ENCODE measurements at places on chromosomes 5 and 9.

GRCh38 chr5:135253601-135254178 is 145.3 kb downstream of the MACROH2A1 start:
- no peak for DNase-seq

DNA sequence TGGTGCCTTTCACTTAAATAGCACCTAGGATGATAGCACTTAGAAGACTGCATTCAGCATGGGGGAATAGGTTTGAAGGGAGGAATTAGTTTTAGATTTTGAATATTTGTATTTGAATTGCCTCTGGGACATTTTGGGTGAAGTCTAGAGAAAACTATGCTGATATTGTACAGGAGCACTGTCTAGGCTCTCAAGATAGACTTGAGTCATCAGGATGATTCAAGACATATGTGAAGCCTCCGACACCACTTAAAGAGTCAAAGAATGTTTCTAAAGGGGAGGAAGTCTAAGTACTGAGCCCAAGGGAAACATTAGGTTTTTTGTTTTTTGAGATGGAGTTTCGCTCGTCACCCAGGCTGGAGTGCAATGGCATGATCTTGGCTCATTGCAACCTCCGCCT is 63.9 kb upstream of the CCDC180 start:
- no peak for DNase-seq

DNA sequence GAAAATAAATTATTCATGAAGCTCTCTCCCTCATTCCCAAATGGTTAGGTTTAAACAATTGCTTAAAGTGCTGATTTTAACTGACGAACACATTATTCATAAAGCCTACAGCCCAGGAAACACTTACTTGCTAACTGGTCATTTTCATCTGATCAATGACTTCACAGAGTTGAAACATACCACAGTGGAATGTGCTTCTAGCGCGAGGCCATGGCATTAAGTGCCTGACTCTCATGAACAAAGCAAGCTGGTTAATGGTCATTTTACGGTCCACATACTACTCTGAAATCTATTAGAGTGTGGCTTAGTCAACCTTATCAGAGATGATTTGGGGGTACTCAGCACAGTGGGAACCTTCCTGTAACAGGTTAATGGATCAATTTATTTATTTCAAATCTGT is 114.6 kb downstream of the MED27 start:
- no peak for DNase-seq

GRCh38 chr5:143890487-143890886 is 78.5 kb downstream of the HMHB1 start:
- DNase-seq = no peak

DNA sequence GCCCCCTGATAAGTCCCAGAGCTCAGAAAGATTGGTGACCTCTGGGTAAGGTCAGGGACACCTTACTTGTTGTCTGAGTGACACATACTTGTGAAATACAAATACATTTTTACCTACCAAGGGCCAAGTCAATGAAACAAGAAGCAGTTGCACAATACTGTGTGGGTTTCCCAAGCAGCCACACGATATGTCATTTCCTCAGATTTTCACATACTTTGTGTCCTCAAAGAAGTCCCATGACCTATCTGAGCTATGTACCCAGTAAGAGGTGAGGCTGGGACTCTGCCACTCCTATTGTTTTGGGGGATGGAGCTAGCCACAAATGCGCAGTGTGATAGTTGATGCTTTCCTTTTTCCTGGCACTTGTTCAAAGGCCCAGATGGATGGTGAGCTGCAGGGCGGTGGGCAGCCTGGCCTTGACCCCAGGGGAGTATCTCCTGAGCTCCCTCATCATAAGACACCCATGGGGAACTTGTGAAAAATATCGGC is 4.8 kb upstream of the SLC25A51 start:
- peak; percentile 42 for DNase-seq

GRCh38 chr5:13985731-13986418 is 41.4 kb upstream of the DNAH5 start:
- DNase-seq = no peak

DNA sequence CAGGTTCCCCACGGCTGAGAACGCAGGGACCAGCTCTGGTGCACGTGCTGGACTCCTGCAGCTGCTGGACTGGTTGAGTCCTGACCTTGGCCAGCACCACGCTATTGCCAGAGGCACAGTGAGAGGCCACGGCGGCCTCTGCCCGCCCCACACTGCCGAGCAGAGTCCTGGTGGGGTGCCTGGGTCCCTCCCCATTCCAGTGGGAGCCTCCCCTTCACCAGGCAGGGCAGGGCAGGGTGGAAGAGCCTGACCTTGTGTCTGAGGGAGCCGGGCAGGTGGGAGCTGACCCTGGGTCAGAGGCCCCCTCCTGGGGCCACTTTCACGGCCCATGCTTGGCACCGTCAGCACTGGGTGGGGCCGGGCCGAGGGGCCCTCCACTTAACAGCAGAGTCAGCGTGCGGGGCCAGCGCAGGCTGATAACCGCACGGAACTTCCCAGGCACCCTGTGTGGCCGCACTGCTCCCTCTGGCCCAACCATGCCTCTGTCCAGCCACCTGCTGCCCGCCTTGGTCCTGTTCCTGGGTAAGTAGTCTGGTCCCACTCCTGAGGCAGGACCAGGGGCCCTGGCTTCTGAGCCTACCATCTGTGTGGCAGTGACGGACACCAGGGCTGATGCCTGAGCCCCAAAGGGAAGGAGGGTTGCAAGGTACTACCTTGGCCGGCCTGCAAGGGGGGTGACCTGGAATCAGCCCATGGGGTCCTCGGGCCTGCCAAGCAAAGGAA is at the start of gene MAMDC4:
Gene MAMDC4 (plus strand): TSS at position 406 of the 723 bp plus-strand sequence. CDS start 71 bp downstream, at position 477.
- no peak for DNase-seq

DNA sequence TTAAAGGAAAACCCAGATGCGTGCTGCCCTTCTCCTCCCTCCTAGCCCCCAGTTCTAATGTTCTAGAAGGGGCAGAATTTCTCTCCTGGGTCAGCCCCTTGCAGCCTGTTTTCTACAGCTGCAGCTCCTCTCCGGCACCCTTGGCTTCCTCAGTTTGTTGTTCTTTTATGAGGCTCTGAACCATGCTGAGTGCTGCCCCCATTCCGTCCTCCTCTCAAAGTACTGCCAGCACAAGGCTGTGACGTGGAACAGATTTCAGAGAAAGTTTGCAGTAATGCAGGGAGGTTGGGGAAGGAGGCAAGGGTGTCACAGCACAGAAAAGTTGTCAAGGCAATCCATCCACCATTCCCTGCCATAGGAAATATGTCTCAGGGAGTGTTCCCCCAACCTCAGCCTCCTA is 63.3 kb downstream of the RGS3 start:
- DNase-seq = no peak

DNA sequence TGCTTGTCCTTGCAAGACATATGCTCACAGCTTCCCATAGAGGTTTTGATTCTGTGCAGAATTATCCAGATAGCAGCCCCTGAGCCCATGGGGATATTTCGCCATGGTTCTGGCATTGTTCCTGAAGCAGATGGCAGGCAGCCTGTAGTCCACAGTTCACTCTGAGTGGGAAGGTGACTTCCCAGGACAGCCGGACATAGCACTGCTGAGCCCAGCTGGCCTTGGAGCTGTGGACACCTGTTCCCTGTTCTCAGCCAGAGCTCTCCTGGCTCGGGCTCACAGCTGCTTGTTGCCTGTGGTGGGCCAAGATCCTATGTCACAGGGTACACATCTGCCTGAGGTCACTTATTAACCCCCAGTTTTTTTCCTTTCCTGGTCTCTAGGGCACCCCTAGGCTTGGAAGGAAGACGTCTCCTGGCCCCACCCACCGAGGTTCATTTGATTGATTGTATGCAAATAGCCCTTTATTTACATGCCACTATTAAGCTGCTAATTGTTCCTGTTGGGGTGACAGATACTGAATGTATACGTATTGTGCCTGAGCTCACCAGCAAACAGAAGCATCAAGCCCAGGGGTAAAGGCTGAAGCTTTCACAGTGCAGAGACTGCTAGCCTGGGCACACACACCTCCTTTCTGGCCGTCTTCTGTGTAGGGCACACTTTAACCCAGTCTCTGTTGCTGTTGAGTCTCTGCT is 96.6 kb upstream of the DMRT1 start:
- no peak for DNase-seq

DNA sequence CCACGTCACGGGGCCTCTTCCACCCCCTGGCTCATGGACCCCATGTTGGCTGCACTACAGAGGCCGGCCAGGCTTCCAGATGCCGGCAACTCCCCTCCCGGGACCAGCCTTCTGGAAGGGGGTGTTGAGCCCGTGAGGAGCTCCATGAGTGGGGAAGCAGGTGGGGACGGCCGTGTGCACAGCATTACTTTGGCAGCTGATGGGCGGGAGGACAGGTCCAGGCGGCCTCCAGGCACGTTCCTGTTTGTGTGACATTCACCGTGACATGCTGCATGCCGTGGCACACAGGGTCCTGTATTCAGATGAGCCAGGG is 29.1 kb upstream of the ABO start:
- DNase-seq = no peak

DNA sequence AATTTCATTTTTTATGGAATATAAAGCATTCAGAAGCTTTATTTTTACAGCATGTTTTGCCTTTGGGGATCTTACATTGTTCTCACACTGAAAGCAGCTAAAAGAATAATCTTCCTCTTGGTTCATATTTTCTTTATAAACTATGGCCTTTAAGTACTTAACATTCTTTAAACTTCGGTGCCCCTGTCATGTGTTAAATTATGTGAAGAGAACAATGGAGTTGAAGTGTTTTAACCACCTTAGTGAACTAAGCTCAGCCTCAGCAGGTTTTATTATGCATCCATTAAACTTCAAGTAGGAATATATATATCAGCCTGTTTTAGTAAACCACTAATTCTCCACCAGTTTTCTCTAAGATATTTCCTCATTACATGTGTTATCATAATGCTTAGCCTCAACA is 371.4 kb upstream of the CDH18 start:
- DNase-seq = no peak

DNA sequence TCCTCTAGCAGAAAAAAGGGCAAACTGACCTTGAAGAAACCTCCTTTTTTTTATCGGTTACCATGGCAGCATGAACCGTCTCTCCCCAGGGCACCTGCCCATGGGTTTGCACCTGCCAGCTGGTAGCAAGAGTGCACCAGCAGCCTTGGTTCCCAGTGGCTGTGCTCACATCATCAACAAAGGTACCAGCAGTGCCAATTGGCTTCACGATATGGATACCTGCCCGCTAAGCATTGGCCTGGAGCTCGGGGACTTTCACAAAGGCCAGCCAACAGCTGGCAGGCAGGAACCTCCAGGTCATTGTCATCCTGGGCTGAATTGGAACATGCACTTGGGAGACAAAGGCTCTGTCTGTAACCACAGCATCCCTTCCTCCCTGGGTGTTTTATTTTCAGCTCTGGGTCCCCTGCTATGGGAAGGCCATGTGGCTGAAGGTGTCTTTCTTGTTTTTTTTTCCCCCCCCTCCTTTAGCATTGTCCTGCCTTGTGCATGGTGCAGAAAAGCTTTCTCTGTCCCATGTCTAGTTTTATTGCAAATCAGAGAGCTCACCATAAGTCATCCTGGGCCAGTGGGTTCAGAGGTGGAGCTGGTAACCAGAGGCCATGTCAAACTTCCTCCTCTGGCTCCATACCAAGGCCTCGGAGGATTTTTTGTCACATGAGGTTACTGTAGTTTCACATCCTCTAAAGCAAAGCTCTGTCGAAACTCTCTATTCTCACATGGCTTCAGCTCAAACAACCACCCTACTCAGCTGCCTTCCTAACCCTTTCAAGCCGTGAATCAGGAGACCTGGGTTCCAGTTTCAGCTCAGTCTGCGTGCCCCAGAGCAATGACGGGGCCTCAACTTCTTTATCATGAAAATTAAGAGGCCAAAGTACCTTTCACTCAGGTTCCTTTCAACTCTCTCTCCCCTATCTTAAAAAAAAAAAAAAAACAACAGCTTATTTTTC is 145.5 kb upstream of the MAP3K1 start:
- DNase-seq = peak; percentile 58

DNA sequence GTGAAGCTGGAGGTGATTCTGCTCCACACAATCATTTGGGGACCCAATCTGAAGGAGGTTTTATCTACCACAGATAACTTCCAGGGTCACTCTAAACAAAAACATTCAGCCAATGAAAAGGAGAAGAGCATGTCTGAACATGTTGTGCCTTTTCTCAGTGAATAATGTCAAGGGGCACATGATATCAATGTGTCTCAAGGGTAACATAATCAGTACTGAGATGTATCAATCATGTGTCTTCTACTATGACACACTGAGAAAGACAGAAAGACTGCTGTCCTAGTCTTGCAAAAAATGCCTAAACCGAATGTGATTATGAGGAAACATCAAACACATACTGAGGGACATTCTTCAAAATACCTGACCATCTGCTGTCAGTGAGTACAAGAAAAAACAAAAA is 25.4 kb upstream of the RASA1 start:
- no peak for DNase-seq

DNA sequence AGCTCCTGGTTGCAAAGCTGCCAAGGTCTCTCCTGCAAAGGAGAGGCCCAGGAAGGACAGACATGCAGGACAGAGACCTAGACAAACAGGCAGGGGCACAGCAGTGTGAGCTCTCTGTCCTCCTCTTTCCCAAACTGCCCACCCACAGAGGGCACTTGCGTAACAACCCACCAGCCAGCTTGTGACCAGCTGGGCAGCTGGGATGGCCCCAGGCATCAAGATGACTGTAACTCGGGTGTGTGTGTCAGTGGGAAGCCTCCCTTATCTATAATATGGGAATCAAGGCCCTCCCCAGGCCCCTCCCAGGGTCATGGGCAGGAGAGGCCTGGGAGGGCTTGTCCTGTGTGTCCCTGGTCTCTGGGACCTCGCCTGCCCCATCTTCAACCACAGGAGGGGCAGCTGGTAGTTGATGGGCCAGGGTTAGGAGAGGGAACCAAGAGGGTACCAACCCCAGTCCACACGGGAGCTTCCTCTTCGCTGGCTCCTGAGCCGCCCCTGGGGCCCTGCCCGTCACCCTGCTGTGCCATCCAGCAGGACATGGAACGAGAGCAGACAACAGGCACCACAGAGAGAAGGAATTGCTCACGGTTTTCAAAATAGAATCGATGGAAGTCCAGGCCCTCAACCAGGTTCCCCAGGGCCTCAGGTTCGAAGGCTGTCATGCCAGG is 37.9 kb downstream of the SLC6A7 start:
- no peak for DNase-seq

- DNase-seq = no peak
These were observed 171.6 kb downstream of the PAX5 start for GRCh38 chr9:36862206-36863145.

- DNase-seq = no peak
These were observed 34.6 kb downstream of the CTSL start for GRCh38 chr9:87760529-87760928.

DNA sequence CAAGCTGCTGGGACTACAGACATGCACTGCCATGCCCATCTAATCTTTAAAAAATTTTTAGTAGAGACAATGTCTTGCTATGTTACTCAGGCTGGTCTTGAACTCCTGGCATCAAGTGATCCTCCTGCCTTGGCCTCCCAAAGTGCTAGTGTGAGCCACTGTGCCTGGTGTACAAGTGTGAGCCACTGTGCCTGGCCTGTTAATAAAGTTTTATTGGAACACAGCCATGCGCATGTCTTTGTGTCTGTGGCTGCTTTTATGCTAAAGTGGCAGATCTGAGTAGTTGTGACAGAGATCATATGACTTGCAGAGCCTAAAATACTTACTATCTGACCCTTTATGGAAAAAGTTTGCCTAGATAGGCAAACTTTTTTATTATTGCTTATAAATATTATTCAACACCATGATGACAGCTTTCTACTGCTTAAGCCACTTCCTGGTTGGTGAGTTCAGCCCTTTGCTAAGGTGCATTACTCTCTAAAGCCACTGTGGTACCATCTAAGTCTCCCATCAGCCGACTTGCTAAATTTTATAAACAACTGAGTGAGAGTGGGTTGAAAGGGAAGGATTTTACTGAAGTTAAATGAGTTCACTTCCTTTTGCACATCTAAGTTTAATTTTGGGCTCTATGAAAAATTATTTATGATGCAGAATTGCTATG is 133.5 kb downstream of the RASGRF2 start:
- no peak for DNase-seq

- no peak for DNase-seq
These were observed 57.3 kb downstream of the RIGI start for GRCh38 chr9:32468740-32469139.

Measured in activated CD8-positive, alpha-beta memory T cell treated with anti-CD3 and anti-CD28 coated beads, Interleukin-2, amount 50 U/mL, for 48 hours (primary cell).